ENCODE measurements at places on chromosomes 3 and 15. TPM values are rescaled to one million over a fixed set of nuclear protein-coding genes. Genes with fewer than 3 reads are reported as not detected.

- DNase-seq: no peak
Observed at GRCh38 chr15:68653801-68654200, 75.0 kb downstream of the CORO2B start.

The CCDC12 gene
- total RNA-seq: 46.7 TPM

DNA sequence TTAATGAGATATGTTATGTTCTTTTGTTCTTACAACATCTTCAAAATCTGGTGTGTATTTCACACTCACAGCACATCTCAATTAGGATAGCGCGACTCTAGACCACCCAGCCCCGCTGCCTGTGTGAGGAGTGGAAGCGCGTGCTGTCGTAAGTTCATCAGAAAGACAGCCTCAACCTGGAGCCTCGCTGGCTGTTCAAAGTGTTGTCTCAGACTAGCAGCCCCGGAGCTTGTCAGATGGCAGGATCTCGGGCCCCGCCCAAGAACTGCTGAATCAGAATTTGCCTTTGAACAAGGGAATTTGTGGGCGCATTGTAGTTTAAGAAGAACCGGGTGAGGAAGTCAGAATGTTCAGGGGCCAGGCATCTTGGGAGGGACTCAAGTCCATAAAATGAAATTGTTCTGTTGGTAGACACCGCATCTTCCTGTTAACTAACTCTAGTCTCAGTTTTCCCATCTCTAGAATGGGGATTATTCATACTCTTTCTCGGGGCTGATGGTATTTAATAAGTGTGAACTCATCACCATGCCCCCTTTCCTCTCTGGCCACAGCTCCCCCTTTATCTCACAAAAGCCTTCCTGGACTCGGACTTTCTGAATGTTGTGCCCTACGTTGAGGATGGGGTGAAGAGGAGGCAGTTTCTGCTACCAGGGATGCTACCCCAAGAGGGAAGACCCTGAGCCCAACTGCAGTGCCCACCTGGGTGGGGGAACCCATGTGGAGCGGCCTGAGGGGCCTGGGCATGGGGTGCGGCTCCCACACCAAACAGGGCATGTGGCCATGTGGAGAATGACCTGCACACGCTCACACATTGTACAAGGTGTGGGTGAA, 40.4 kb downstream of the BHLHE40 start:
- DNase-seq: no peak

- no peak for DNase-seq
Observed at GRCh38 chr15:76360416-76360815, 23.8 kb downstream of the ISL2 start.

The CFAP91 gene
- 2.1 TPM for total RNA-seq

DNA sequence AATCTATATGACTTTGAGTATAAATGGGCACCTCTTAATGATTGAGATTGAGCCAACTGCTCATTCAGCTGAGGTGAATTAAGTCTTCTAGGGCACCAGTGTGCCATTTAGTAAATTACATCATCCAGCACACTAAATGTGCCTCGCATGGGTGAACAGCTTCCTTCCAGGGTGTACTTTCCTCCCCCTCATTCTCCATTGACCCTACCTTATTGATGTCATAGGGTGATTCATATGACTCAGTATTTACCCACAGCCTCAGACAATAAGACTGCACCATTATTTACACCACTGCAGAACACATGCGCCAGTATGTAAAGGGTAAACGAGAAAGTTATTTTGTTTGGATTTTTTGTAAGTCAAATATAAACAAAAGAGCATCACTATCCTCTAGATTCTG, 185.2 kb upstream of the ARL6 start:
- DNase-seq: no peak

DNA sequence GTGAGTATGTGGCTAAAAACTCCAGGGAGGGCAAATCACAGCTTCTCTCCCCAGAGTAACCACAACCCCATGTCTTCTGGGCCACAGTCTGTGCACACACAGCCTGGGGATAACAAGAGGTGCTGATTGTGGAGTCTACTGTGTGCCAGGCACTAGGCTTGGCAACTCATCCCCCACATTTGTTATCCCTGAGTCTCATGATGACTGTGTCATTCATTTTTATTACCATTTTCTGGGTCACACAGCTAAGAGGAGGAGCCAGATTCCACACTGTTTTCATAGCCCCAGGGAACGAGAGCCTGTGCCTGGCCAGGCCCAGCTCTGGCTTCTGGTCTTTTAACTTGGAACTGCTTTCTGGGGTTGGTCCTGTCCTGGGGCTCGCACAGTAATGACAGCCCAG, 34.5 kb downstream of the ESYT3 start:
- DNase-seq: no peak

The FBXW12 gene
- total RNA-seq: not detected

DNA sequence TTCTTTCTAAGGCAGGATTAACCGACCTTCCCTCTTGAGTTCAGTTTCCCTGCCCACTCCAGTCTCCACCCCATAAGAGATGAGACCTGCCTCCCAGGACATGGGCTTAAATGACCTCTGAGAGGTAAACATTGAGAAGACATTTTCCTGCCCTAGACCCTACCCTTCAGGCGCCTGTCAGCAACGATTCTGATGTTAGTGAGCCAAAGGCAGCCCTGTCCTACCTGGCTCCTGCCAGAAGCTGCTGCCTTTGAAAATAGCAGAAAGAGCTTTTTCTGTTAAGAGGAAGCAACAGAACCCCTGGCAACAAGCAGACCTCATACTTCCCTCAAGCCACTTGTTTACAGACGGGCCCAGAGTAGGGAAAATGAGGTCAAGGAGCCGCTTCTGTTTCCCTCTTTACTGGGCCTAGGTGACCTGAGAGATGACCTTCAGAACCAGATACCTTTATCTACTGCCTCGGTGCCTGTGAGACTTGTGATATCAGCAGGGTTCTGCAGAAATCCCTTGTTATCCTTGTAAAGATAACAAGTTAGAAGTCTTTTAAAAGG, 52.0 kb downstream of the CD200R1L start:
- DNase-seq: no peak

DNA sequence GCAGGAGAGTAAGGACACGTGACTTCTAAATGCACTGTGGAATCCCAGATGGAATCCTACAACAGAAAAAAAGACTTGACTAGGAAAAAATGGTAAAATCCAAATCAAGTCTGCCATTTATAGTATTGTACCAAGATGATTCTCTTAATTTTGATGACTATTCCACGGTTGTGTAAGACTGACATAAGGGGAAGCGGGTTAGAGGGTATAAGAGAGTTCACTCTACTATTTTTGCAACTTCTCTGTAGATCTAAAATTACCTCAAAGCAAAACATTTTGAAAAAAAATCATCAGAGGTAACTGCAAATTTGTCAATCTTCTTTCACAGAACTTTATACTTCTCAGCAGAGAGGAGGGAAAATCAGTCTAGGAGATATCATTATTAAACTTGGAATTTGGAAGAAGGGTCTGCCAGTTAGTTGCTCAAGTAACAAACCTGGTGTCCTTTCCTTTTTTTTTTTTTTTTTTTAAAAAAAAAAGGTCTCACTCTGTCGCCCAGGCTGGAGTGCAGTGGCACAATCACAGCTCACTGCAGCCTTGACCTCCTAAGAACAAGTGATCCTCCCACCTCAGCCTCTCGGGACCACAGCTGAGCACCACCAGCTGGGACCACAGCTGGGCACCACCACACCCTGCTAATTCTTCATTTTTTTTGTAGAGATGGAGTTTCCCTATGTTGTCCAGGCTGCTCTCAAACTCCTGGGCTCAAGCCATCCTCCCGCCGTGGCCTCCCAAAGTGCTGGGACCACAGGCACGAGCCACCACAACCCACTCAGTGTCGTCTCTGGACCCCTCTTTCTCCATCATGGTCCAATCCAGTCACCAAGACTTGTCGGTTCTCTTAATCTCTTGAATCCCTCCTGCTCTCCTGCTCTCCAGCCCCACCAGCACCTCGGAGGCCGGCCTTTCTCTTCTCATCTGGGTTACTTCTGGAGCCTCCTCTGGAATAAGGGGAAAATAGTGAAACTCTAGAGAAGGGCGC, 14.9 kb upstream of the HES1 start:
- no peak for DNase-seq

DNA sequence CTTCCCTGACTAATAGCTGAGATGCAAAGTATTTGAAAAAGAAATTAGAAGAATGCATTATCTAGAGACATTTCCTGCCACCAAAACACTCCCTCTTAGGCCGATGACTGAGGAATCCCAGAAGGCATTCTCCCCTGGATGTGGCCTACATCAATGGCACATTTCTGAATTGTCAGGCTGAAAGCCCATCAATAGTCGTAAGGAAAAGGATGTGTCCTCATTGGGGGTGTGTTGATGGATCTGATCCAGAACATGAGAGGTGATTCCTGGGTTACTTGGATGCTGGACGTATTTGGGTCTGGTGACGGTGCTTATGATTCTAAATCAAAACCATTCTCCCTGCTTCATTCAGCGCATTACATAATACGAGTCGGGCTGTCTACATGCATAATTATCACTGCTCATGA, 216.9 kb upstream of the CDIN1 start:
- DNase-seq: no peak

The CCDC9B gene
- total RNA-seq: 1.6 TPM

The ZIC1 gene
- 184 TPM for total RNA-seq

DNA sequence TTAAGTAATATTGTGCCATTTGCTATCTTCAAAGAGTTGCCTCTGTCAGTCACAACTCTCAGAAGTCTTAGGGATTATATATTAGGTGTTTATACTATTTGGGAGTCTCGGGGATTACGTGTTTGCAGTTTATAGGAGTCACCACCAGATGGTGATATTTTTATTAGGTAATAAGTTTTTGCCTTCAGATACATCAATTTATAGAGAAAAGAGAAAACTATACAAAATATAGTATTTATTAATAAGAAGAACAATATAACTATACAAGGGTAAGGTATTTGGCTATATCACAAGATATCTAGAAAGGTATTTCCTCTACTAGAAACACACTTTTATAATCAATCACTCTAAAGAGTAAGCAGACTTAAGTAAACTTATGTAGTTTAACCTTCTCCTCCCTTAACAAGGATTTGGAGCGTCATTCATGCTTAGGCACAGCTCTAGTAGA, 10.7 kb upstream of the DHX36 start:
- DNase-seq: no peak

- no peak for DNase-seq
Observed at GRCh38 chr3:160279657-160280056, 54.4 kb downstream of the C3orf80 start.

DNA sequence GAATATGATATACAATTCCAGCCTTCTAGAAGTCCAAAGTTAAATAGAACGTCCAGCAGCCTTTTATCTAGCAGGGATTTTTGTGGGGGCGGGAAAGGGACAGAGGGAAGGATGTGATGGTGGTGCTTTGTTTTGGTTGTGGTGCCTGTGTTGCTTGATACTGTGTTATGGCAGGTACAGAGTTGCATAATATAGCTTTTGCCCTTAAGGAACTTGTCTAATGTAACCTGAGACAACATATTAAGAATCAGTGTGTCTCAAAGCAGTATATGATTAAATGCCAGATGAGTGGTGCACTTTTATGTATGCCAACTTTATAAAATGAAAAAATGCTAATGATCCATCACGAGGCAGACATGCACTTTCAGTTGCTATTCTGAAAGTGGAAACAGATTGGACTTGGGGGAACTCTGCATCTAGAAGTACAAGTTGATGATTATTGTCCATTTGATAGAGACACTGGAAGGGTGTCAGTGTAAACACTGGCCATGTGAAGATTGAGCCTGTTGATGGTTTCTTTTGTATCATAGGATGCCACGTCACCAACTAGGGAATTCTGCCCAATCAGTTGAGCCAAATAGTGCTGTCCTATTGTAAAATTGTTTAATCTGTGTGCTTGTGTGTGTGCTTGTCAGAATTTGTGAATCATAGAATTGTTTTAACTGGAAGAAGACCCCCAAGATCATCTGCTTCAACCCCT, 23.0 kb downstream of the NEO1 start:
- no peak for DNase-seq

- DNase-seq: no peak
Observed at GRCh38 chr15:39360452-39360851, 220.4 kb upstream of the THBS1 start.

DNA sequence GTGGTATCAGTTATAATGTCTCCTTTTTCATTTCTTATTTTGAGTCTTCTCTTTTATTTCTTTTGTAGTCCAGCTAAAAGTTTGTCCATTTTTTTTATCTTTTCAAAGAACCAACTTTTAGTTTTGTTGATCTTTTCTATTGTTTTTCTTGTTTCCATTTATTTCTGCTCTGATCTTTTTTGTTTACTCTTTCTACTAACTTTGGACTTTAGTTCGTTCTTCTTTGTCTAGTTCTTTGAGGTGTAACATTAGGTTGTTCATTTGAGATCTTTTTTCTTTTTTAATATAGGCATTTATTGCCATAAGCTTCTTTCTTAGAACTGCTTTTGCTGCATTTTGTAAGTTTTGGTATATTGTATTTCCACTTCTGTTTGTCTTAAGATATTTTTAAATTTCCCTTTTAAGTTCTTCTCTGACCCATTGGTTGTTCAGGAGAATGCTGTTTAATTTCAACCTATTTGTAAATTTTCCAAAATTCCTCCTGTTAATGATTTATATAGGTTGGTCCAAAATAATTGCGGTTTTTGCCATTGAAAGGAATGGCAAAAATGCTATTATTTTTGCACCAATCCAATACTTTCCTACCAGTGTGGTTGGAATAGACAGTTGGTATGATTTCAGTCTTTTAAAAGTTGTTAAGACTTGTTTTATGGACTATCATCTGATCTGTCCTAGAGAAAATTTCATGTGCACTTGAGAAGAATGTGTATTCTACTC, 51.2 kb downstream of the KAT2B start:
- no peak for DNase-seq

The CCR9 gene
- not detected for total RNA-seq

The TLR9 gene
- 0.22 TPM for total RNA-seq

DNA sequence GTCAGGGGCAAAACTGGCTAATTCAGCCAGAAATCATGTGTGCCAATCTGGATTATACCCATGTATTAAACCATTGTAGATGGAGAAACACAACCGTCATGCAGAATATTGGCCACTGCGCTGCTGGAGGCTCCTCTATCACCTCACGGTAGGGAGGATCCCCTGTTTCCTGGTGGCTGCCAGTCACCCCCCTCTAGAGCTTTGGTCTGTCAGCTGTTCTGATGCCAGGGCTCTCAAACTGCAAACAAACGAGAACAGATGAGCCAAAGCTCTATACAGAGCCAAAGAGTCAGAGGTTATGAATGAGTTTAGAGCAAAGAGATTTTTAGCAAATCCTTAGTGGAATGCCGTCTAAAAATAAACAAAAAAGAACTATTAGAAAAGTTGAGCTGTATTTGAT, 62.5 kb downstream of the IL20RB start:
- DNase-seq: no peak

DNA sequence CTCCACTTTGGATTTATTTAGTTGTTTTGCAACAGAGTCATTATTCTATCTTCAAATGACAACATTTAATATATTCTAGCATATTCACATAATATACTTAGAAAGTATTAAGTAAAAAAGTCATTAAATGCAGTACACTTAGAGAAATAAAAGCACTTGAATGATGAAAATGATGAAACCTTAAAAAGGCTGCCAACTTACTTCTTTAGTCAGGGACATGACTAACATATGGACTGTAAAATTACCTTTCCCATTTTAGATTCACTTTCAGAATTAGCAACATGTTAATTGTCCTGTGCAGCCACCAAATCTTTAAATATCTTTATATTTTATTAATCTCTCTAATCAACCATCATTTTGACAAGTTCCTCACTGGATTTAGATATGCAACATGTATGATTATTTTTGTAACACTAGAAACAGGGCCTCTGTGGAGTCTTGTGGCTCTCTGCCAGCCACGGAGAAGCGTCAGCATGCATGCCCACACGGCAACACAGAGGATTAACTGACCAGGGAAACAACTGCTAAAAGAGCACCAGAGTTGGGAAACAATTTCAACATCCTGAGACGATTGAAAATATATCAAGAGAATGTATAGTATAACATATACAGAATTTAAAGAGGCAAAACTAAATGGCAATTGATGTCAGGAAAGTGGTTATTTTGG, 95.7 kb downstream of the ANO10 start:
- DNase-seq: no peak

GRCh38 chr15:62071711-62072308, 5.0 kb downstream of the C2CD4A start:
- no peak for DNase-seq
